ENCODE measurements at places on chromosomes 5 and 9.

- no peak for DNase-seq
Measured at GRCh38 chr9:120902569-120903535, 23.7 kb downstream of the TRAF1 start.

DNA sequence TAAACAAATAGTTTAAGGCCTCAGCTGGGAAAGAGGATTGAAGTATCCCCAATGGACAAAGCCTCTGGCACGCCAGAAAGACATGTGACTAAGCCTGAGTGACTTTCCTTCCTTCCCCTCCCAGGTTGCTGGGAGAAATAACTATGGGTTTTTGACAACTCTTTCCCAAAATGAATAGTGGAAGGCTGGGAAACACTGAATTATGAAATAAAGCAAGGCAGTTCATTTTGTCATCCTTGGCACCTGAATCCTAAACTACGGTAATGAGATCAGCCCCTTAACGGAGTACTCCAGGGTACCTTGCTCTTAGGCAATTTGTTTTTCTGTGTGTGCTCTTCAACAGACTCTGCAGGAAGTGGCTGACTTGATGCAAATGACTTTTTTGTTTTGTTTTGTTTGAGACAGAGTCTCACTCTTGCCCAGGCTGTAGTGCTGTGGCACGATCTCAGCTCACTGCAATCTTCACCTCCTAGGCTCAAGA lies 75.2 kb downstream of the LMNB1 start:
- no peak for DNase-seq

- no peak for DNase-seq
Measured at GRCh38 chr9:136243631-136244030, 2.0 kb downstream of the QSOX2 start.

- DNase-seq, result no peak
Measured at GRCh38 chr5:81537905-81538547, 144.1 kb upstream of the ACOT12 start.

GRCh38 chr5:78289911-78290310 lies 4.6 kb downstream of the AP3B1 start:
- no peak for DNase-seq

GRCh38 chr5:45512521-45512920 lies 183.7 kb downstream of the HCN1 start:
- no peak for DNase-seq

- peak; percentile 90 for DNase-seq
Measured at GRCh38 chr9:34633851-34634550, 3.6 kb downstream of the SIGMAR1 start.

DNA sequence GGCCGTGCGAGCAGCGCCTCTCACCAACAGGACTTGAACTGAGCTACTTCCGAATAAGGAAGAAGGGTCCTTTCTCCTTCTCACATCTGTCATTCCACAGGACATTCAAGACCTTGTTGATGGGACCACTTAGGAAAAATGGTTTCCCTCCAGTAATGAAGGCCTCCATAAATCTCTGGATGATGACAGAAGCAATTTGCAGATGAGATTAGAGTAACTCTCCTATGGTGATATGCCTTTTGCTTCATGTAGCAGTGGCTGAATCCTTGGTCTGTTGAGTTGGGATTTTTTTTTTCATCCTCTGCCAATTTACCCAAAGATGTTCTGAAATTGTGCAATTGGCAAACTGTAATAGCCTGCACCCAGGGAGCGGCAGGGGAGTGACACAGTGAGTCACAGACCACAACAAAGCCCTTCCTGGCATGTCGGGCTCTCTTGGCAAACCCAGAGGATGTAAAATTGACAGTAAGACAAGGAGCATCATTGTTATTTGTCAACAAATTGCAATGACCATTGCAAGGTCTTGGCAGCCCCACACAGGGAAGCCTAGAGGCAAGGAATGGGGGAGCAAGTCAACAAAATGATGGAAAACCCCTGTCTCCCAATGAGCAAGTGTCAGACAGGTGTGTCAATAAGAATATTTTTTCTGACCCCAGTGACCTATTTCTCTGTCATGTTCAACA lies 275.9 kb downstream of the ACTL7B start:
- DNase-seq, result no peak

GRCh38 chr5:102802708-102803458 lies 47.8 kb downstream of the PAM start:
- DNase-seq, result no peak

DNA sequence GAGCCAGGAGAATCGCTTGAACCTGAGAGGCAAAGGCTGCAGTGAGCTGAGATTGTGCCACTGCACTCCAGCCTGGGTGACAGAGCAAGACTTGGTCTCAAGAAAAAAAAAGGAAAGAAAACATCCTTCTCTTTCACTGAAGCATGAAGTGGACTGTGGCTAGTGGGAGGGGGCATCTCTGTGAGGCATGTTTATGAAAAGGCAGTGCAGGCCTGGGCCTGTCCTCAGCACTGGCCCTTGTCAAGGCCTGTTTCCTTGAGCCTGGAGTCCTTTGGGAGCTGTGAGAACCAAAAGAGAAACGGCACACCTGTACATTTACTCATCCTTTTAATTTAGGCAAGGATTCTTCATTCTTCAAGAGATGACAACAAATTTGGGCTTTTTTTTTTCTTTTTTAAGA lies 18.3 kb upstream of the FUBP3 start:
- no peak for DNase-seq

- no peak for DNase-seq
Measured at GRCh38 chr5:124872086-124872485, 125.6 kb upstream of the ZNF608 start.

- DNase-seq, result no peak
Measured at GRCh38 chr5:69212022-69212421, 22.6 kb downstream of the CENPH start.

DNA sequence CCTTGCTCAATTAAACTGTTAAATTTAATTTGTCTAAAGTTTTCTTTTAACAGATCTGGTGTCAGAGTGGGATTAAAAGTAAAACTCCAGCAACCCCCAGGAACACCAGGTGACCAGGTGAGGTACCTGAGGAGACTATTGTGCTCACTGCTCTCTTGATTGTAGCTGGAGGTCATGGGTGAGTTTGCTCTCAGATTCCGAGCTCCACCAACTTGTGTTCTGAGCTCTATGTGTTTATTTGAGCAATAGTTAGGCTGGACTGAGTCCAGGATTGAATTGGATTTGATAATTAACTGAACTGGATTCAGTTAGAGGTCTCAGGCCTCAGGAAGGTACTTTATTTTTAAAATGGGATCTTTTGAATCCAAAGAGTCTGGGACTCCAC lies 17.9 kb upstream of the SCGB3A2 start:
- DNase-seq, result no peak

GRCh38 chr5:72209147-72210115 lies 102.2 kb downstream of the MAP1B start:
- DNase-seq, result no peak

- no peak for DNase-seq
Measured at GRCh38 chr5:156004754-156005153, 322.2 kb upstream of the SGCD start.

GRCh38 chr9:81685763-81686613 lies 3.4 kb downstream of the TLE1 start:
- no peak for DNase-seq

DNA sequence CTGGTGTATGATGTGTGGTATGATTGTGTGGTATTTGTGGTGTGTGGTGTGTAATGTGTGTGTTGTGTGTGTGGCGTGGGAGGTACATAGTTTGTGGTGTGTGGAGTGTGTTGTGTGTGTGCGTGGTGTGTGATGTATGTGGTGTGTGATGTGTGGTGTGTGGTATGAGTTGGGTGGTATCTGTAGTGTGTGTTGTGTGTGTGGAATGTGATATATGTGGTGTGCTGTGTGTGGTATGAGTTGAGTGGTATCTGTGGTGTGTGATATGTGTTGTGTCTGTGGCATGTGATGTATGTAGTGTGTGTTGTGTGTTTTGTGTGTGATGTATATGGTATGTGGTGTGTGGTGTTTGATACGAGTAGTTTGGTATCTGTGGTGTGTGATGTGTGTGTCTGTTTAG lies 272.5 kb upstream of the IRX1 start:
- no peak for DNase-seq

- DNase-seq, result no peak
Measured at GRCh38 chr9:92185096-92185495, 69.9 kb upstream of the SPTLC1 start.

GRCh38 chr5:127254729-127255284 lies 35.8 kb upstream of the MEGF10 start:
- DNase-seq, result no peak

DNA sequence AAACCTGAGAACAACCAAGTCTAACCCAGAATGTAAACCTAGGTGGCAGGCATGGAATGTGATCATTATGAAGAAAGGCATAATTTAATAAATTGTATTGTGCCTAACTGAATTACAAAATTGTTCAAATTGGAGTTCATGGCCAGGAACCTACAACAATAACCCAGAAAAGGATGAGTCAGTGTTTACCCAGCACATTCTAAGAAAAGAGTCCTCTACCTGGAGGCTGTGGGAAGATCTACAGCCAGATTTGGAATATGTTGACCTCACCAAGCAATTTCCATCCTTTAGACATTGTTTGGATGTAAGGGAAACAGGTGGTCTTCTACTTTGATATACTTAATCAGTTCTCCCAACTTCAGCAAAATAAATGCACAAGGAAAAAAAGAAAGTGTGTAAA lies 152.2 kb downstream of the TMEM161B start:
- no peak for DNase-seq

GRCh38 chr9:107770716-107771115 lies 281.1 kb upstream of the KLF4 start:
- DNase-seq, result no peak

GRCh38 chr5:123885081-123885480 lies 373.1 kb downstream of the CSNK1G3 start:
- DNase-seq, result no peak

GRCh38 chr9:76415731-76416130 lies 21.5 kb upstream of the RFK start:
- no peak for DNase-seq

DNA sequence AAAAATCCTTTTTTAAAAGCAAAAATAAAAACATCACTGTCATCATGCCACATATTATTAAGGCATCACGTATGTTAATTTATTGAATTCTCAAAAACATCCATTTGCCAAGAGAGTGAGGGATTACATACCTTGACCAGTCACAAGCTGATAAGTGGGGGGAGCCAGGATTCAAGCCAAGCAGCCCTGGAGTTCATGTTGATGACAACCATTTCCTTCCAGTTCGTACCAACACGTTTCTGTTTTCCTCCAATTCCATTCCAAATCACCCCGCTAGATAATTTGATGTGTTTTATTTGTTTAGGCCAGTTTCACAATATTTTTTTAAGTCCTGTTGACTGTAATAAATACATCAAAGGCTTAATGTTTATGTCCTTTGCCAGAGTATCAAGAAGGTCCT lies 53.0 kb downstream of the SLC1A3 start:
- DNase-seq, result no peak

DNA sequence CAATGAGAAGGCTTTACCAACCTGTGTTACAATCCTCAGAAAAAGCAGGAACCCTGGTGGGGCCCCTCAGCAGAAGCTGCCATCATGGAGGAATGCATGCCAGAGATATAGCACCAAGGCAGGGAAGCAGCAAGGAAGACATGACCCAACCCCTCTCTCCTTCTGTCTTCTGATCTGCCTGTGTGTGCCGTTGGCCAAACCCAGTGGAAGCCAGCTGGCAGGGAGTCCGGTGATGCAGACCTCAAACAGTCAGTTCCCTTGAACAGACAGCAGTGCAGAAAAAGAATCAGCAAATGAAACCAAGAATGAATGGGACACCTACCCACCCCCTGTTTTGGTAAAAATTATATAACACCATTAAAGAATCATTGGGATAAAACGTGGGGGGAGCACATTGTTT lies 234.2 kb downstream of the ZNF608 start:
- DNase-seq, result no peak

- DNase-seq, result no peak
Measured at GRCh38 chr5:127518319-127518621, 830 bp downstream of the PRRC1 start.

GRCh38 chr9:137836831-137837241 lies 40.7 kb upstream of the CACNA1B start:
- DNase-seq, result no peak

- DNase-seq, result no peak
Measured at GRCh38 chr5:148856009-148856367, 29.6 kb downstream of the ADRB2 start.

- DNase-seq, result peak; percentile 70
Measured at GRCh38 chr5:157025093-157025698, 33.7 kb downstream of the HAVCR1 start.

DNA sequence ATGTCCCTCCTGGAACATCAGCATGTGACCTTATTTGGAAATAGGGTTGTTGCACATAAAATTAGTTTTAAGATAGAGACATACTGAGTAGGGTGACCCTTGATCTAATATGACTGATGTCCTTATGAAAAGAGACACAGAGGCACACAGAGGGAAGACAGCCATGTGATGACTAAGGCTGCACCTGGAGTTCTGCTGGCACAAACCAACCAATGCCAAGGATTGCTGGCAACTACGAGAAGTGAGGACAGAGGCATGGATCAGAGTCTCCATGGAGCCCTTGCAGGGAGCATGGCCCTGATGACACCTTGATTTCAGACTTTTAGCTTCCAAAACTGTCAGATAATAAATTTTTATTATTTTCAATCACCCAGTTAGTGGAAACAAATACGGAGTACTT lies 101.9 kb downstream of the FBXL7 start:
- DNase-seq, result no peak

- DNase-seq, result no peak
Measured at GRCh38 chr5:68260467-68260866, 44.9 kb downstream of the PIK3R1 start.

DNA sequence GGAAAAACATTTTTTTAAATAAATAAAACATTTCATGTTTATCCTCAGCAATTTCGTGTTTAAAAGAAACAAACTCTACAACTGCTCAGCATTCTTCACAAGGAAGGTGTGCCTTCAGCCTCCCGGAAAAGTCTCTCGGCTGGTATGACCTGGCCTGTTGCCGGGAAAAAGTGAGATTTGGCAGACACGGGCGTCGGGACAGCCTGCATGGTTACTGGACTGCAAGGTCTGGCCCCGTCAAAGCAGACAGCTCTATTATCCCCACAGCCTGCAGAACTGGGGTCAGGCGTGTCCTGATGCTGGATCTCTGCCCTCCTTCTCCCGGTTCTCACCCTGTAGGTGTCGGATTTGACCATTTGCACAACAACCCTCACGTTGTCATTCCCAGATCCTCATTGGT lies 120.3 kb upstream of the SPATA31C2 start:
- no peak for DNase-seq

DNA sequence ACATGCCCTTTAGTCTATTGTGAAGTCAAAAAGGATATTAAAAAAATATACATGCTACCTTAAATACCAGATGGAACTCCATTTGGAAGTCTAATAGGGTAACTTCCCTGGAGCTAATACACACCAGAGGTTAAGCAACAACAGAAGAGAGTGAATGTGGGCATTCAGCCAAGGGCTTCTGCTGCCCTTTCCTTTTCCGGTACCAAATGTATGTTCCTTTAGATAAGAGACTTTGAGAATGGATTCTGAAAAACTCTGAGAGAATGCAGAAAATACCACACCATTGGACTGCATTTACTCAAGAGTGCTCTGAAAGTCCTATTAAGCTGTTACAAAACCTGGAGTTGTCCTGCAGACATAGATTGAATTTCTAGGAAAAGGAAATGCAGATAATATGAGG lies 23.8 kb upstream of the TRPM3 start:
- no peak for DNase-seq

Data from activated effector memory CD4-positive, alpha-beta T cell treated with anti-CD3 and anti-CD28 coated beads, Interleukin-2, amount 50 U/mL, for 16 hours (primary cell).